ENCODE measurements at places on chromosomes 7 and 10. TPM values are rescaled to one million over a fixed set of nuclear protein-coding genes. Genes with fewer than 3 reads are reported as not detected.
A peak's percentile ranks its signal among the peaks of the same experiment; 100 is the strongest.

The STAG3 gene
- 0.59 TPM for total RNA-seq

DNA sequence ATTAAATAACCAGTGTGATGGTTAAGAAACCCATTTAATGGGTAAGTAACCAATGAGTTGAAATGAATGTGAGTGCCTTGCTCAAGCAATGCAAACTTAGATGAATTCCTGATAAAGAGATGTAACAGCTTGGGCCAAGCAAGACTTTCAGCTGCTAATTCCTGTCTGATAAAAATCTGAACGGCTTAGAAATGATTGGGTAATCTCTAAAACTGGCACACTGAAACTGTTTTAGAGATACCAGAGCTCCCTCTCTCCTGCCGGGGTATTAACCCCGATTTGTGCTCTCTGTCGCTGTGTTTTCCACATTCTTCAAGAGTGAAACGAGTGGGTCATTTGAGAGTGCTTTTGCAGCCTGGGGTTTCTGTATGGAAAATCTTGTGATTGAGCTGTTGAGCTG, 534.9 kb upstream of the GALNT17 start:
- H3K4me3 ChIP-seq = no peak overlapping the region
- no peak for DNase-seq
- peaks cover 10% of the 10 kb centered on the region for H3K27me3 ChIP-seq
- no peaks in the 10 kb centered on the region for H3K36me3 ChIP-seq
- no peak overlapping the region for H3K27ac ChIP-seq

- no peaks in the 10 kb centered on the region for H3K36me3 ChIP-seq
- no peaks in the 10 kb centered on the region for H3K27me3 ChIP-seq
- H3K4me1 ChIP-seq = peaks cover 3% of the 10 kb centered on the region
- no peak for DNase-seq
These were observed 167.7 kb upstream of the NPVF start for GRCh38 chr7:25395976-25396375.

DNA sequence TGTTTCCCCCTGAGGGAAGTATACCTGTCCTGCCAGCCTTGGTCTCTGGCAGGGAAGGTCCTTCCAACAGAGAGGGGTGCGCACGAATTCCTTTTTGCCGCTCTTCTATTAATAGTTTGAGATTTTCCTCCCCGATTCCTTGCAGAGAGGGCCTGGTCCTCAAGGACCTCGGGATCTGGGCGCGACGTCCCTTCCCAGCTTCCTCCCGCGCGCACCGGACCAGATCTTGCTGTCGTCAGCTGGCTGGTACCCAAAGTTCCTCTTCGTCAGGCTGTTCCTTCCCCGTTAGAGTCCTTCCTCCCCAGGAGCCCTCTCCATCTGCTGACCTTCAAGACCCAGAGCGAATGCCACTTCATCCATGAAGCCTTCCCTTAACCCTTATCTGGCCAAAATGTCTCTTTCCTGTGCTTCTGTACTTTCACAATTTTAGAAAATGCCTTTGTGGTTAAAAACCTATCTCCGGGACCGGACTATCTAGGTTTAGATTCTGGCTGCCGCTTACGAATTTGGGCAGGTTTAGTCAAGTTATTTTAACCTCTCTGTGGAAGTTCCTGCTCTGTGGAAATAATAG, 851 bp upstream of the GOT1 start:
- DNase-seq = peak; percentile 76
- peak overlapping the region; percentile 93 for H3K27ac ChIP-seq
- H3K27me3 ChIP-seq = no peaks in the 10 kb centered on the region
- H3K4me1 ChIP-seq = peaks cover 18% of the 10 kb centered on the region

- H3K27me3 ChIP-seq = no peaks in the 10 kb centered on the region
- peaks cover 11% of the 10 kb centered on the region for H3K36me3 ChIP-seq
- DNase-seq = no peak
These were observed 527 bp upstream of the BCAP29 start for GRCh38 chr7:107579554-107579884.

The RBM20 gene
- not detected for total RNA-seq

- no peak overlapping the region for H3K27ac ChIP-seq
- H3K27me3 ChIP-seq = no peaks in the 10 kb centered on the region
- H3K36me3 ChIP-seq = no peaks in the 10 kb centered on the region
- no peaks in the 10 kb centered on the region for H3K4me1 ChIP-seq
- DNase-seq = no peak
These were observed 15.7 kb downstream of the LRRTM3 start for GRCh38 chr10:66941491-66941890.

All from osteoblast (primary cell).